ENCODE measurements at places on chromosomes 16 and 17.

GRCh38 chr16:50381679-50382440 is 13.1 kb upstream of the BRD7 start:
- no peak for DNase-seq

- no peak for DNase-seq
Measured at GRCh38 chr17:57451191-57451590, 194.9 kb downstream of the MSI2 start.

DNA sequence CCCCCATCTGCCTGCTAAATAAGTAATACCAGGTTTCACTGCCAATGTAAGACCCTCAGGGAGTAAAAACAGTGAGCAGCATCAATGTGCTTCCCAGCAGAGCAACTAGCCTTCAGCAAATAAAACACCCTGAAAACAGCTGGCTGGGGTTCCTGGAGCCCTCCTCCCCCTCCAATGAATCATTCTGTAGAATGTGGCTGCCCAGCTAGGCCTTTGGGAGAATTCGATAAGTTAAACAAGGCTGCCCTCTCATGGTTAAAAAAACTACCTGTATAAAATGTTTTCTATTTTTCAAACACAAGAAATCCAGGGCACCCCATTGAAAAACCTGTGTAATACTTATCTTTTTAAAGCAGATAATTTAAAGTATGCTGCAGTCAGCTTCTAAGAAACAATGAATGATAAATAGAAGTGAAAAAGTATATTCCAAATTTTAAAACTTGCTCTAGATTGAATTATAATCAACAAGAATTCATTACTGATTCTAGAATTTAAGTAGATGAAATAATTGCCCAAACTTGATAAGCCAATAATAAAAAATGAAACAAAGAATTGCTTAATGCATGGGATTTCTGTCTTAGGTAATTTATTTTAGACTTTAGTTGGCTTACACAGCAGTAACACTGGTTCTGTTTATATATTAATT is 9.4 kb upstream of the TOM1L1 start:
- DNase-seq: peak; percentile 70

GRCh38 chr17:63974594-63975192 is 2.0 kb upstream of the SCN4A start:
- DNase-seq: peak; percentile 66

DNA sequence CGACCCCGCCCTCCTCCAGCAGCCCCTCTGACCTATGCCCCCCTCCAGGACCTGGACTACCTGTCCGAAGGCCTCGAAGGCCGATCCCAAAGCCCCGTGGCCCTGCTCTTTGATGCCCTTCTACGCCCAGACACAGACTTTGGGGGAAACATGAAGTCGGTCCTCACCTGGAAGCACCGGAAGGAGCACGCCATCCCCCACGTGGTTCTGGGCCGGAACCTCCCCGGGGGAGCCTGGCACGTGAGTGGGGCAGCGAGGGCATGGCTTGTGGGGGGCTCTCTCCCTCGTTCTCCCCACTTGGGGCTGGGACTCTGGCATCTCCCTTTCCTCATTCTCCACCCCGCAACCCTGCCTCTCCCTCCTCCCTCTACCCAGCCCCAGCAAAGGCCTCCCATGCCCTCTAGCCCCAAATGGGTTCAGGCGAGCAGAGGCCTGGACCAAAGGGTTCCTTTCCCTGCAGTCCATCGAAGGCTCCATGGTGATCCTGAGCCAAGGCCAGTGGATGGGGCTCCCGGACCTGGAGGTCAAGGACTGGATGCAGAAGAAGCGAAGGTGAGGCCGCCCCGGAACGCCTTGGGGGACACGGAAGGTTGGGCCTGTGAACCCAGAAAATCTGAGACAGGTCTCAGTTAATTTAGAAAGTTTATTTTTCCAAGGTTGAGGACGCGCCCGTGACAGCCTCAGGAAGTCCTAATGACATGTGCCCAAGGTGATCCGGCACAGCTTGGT is 7.4 kb upstream of the NECAB2 start:
- DNase-seq: no peak

- DNase-seq: no peak
Measured at GRCh38 chr17:81050645-81051625, 16.0 kb downstream of the BAIAP2 start.

DNA sequence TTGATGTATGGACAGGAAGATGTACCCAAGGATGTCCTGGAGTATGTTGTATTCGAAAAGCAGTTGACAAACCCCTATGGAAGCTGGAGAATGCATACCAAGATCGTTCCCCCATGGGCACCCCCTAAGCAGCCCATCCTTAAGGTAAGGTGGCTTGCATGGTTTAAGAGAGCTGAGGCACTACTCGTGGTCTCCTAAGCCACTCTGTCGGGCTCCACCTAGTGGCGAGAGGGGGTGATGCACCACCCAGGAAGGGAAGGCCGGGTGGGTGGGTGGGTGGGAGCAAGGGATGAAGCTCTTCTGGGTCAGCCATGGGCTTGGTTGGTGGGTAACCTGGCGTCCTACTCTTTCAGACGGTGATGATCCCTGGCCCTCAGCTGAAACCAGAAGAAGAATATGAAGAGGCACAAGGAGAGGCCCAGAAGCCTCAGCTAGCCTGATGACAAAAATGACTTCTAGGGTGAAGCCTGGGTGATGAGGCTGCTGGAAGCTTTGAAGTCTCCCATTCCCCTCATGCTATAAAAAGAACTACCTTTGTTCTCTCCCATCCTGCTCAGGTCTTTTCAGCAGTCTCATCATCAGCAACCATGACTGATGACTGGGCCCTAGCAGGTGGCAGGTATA is 21.5 kb downstream of the GPR179 start:
- DNase-seq: peak; percentile 52

DNA sequence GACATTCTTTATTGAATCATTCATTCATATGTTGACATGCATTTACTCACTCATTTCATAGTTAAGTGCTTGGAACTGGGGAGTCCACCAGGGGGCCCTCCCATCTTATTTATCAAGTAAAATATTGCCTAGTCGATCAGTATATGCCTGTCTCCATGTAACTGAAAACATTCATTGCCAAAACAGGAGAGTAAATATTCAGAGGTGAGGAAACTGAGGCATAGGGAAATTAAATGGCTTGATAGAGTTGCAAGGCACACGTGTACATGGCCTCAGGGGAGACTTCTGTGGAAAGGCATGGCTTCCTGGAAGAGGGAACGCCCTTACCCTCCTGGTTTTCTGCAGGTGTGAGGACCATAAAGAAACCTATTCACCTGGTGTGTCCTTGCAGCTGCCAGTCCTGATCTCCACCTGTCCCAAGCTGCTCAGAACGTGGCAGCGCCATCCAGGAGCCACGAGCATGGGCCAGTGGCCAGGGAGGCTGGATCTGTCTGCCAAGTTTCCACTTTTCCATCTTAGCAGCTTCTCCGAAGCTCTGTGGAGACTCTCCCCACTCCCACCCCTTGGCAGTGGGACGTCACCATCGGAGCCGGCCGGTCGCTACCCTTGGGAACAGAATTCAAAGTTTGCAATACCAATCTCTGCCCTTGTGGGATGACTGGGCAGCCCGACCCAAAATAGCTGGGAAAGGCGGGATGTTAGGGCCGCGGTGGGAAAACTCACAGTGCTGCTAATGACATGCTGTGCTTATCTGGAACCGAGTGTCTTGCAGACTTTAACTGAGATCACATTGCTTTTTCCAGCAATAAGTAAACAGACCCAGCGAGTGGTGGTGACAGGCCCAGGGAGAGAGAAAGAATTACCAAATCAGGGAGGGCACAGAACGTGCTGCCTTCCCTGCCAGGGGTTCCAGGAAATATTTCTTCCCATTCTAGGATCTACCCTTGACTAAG is 4.1 kb upstream of the C1QTNF1 start:
- DNase-seq: peak; percentile 77
